ENCODE measurements at places on chromosomes 2 and 18.

DNA sequence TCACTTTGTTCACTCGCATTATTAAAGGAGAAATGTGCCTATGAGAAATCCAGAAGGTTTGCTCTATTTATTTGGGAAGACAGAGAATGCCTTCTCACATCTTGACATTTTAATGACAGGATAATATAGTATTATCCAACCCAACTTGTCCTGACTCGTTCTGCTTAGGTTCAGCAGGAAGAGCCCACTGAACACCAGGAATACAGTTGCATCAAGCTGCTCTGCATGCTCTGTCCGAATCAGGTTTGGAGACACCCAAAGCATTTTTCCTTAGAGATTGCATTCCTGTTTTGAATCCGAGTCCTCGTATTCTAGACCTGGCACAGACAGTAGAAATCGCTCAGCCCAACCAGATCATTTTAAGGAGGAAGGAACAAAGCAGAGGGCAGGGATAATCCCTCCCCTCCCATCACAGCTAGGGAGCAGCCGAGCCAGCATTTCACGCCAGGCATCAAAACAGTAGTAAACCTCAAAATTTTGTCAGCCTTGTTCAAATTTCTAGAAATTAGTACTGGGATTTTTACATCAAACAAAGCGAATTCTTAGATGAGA, 837.4 kb upstream of the ID2 start:
- DNase-seq, result no peak

- DNase-seq, result no peak
Observed at GRCh38 chr2:84741182-84741822, 139.6 kb downstream of the TRABD2A start.

GRCh38 chr2:23767876-23768621, 158.9 kb downstream of the ATAD2B start:
- DNase-seq, result no peak

GRCh38 chr2:216424274-216424673, 12.0 kb downstream of the SMARCAL1 start:
- no peak for DNase-seq

All from right forelimb (tissue), 1 donor.